ENCODE measurements at places on chromosomes 6 and 20.

GRCh38 chr20:44358776-44359175, 3.3 kb downstream of the HNF4A start:
- DNase-seq, result no peak

- DNase-seq, result no peak
Observed at GRCh38 chr20:49219924-49220831, 962 bp downstream of the DDX27 start.

GRCh38 chr6:26331218-26332073, 33.6 kb upstream of the BTN3A2 start:
- peak; percentile 53 for DNase-seq

DNA sequence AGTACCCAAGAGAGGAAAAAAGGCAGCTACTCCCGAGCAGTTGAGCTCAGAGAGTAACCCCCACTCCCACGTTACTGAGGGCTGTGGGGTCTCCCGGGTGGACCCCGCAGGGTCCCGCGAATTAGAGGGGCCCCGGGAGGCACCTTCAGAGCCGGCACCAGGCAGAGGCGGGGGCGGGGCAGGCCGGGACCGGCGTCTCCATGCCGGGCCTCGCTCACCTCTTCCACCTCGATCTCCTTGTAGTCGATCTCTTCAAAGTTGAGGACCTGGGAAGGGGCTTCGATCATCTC, 381 bp downstream of the MAP3K7 start:
- no peak for DNase-seq

GRCh38 chr6:73123632-73124329, 101.5 kb downstream of the KHDC1L start:
- DNase-seq, result no peak

GRCh38 chr6:8758412-8758811, 323.1 kb upstream of the SLC35B3 start:
- DNase-seq, result no peak

DNA sequence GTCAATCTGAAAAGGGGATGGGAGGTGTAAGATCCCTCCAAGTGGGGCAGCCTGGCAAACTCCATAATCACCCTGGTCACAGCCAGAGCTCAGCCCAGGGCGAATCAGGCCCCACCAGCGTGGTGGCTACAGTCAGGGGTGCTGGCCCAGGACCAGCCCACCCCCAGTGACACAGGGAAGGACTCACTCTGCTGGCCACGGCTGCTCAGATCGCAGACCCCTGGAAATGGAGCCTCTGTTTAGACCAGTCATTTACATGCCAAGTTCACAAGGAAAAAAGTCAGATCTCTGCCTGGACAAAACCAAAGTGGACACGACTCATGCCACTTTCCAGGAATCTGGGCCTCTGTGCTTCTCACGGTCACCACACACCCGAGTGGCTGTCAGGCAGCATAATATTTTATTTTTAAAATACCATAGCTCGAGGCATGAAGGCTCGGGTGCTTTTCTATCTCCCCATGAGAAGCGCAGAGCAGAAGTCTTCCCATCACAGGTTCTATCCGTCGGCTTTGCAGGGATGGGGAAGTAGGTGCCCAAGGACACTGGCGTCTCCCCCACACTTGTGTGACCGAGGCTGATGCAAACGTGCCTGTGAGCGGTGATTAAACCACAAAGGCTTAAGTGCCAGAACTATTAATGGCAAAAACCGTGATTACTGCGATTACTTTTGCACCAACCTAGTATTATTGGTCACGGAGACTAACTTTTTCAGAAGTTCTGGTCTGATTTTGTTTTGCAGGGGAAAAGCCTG, 13.0 kb downstream of the PXDC1 start:
- DNase-seq, result no peak

GRCh38 chr6:35489995-35490791, 6.7 kb downstream of the TEAD3 start:
- DNase-seq, result no peak

DNA sequence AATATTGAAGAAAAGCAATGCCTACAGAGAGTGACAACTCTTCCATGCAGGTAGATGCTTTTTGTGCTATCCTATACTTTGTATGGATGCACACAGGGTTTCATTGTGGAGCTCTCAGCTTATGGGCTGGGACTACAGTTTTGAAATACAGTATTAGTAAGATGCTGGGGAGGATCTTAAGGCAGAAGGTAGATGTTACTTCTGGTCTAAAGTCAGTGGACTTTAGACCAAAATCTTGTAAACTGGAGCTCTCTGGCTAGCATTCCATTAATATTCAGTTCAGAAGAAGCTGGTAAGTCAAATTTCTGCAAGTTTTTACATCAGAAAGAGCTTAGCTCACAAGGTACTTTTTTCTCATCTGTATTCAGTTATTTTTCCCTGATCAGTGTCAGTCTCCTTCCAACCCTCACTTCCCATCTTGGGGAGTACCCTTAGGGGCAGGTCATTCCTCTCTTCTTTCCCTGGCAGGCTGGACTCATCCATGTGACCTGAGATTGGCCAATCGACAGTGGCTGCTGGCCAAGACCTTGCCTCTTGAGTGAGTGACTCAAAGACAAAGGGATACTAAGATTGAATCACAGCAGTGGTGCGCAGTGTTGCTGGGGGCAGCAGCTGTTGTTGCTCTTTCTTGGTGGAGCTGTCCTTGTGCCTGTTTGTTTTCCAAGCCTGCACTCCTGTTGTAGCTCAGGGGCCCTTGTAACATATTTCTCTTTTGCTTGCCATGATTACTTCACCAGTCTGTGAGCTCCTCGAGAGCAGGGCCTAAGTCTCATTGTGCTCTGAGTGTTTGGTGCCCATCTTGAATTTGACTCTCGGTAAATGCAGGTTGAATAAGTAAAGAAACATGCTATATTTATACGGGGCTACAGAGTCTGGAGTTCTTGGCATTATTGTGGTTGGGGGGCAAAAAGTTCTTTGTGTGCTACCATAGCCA, 2.8 kb upstream of the PHF20 start:
- DNase-seq, result peak; percentile 96

DNA sequence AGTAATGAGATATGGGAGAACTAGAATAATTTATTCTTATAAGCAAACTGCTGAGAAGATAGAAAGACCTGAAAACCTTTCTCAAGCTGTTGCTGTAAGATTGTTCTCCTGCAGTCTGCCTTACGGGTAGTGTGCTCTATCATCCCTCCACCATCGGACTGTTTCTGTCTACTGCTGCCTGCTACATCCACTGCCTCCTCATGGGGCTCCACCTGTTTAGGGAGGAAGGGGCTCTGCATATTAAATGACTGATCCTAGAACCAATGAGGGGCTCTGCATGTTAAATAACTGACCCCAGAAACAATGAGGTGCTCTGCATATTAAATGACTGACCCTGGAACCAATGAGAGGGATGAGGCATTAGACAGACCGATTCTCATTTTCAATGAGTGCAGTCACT, 654.6 kb downstream of the KIF16B start:
- DNase-seq, result no peak

DNA sequence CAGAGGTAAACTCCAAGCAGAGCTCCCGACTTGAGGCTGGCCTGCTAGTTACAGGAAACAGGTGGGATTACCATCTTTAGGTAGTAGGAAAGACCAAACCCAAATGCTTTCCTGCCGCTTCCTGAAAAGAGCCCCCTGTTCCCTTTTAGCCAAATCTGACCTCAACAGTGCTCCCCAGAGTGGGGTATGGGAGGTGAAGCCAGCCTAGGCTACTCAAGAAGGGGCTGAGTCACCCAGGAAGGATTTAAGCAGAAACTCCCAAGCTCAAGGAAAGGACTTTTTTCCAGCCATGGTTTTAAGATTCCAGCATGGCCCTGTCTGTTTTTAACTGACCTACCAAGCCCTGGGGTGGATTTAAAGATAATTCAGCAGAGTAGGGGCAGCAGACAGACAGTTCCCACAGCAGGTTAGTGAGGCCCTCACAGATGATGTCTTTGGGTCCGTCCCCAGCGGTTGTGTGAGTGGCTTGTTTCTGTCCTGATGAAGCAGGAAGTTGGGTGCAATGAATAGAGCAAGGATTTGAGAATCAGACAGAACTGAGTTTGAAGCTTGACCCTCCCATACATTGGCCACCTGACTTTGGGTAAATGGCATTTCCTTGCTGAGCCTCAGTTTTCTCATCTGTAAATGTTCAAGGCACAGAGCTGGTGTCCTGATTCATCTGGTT, 76.9 kb upstream of the MAFB start:
- DNase-seq, result no peak

DNA sequence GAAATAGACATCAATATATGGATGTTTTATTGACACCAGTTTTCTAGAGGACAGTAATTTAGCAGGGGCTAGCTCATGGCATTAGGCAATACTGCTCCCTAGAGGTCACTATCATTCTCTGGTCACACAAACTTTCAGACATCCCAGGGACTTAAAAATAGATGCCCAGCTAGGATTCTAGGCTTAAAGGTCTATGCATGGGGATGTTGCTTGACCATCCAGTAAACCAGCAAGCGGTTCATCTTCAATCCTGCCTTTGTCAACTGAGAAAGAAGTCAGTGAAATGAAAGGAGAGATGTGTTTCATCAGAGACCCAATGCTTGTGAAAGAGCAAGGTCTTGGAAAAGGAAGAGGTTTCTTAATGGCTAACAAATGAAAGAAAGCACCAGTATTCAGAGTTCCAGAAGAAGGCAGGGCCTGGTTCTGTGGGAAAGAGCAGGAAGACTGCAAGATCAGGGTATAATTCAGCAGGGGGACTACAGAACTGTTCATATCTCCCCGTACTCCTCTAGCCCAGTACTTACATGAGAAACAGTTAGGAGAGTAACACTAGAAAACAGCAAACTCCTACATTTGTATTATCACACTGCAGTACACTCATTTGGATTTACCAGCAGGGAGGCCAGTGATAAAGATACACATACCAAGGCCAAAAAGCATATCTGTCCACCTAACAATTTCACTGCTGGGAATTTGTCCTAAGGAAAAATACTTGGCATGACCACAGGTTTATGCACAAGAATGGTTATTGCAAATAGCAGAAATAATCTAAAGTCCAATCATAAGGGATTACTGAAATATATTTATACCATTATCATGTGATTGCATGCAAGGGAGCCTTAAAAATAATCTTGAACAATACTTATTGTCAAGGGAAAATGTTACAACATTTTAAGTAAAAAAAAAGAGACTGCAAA, 151.4 kb upstream of the LAMA2 start:
- DNase-seq, result peak; percentile 20

GRCh38 chr6:33860706-33861474, 57.1 kb upstream of the MLN start:
- no peak for DNase-seq

DNA sequence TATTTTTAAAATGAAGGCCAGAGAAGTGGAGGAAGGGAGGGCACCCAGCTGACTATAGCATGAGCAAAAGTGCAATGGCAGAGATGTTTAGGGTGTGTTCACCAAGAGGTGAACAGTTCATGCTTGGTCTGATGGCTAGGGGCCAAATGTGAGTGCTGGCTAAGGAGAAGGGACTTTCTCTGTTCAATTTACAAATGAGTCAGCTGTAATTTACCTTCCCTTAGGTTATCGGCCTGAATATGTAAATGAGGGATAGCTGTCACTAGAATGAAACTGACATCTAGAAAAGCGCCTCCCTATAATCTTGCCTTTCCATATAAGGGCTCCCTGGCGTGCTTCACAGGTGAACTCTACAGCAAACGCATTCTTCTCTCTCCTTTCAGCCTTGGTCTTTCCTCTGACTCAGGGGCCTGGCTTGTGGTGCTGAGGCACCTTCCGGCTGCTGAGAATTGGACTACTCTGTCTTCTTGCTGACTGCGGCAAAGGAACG, 114.7 kb upstream of the BACH2 start:
- no peak for DNase-seq

- no peak for DNase-seq
Observed at GRCh38 chr20:62142252-62143080, 728 bp downstream of the PSMA7 start.

DNA sequence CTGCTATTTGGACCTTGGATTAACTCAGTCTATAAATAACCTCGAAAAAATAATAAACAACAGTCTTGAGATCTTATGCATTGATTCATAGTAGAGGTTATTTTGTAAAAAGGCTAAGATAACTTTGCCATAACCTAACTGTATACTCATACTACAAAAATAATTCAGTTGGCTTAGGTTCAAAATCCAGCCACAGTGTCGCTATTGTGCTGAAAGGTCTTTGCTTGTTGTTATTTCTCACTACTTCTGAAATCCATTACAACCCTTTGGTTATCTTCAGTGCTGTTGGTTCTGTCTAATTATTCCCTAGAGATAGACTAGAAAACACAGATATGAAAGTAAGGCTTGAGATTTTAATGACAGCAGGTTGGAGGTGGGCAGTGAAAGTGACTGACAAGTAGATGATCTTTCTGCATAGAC, 74.4 kb downstream of the MKKS start:
- peak; percentile 78 for DNase-seq

DNA sequence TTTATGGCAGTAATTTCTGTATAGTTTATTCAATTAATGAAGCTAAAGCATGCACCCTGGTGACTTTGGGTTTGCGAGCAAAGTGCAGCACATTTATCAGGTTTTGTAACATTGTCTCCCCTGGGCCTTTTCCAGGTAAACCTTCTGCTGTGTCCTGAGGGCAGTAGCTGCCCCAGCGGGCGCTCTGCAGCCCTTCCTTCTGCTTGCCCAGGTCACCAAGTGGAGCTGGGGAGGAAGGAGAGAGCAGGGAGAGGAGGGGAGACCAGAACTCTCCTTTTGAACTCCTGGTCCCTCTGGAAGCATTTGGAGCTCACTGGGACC, 145.6 kb downstream of the DLL1 start:
- no peak for DNase-seq

DNA sequence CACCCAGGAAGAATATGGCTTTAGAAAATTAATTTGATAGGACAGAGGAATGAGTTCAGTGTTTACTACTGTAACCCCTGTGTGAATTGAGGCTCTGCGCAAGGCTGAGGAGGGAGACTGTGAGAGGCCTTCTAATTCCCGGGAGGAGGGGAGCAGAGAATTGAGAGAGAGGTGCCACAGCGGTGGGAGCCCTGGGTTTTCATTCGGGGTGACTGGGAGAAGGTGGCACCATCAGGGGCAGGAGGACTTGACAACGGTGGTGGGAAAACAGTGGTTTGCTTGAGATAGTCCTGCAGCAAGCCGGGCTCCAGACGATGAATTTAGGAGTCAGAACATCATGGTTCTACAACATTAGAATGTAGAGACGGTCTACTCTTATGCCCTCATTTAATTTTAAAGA, 9.2 kb downstream of the DUSP22 start:
- no peak for DNase-seq

DNA sequence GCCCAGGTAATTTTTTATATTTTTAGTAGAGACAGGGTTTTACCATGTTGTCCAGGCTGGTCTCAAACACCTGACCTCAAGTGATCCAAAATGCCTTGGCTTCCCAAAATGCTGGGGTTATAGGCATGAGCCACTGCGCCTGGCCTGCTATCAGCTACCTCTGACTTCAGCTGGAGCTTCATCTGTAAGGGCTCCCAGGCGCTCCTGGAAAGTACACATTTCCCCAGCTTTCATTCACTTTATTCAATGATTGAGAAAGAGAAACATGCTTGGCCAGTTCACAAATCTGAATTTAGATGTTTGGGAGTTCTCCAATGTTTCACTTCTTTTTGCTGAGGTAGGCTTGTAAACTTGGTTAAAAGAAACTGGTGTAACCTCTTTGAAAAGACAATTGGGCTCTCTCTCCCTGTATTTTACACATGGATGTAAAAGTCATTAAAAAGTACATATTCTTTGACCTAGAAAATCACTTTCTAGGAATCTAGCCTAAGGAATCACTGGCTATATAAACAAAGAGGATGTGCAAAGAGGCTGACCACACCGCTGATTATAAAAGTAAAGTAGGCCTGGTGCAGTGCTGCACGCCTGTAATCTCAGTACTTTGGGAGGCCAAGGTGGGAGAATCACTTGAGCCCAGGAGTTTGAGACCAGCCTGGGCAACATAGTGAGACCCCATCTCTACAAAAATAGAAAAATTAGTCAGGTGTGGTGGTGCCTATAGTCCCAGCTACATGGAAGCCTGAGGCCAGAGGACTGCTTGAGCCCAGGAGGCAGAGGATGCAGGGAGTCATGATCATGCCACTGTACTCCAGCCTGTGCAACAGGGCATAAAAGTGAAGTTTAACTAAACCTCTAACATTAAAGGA, 128.9 kb downstream of the BACH2 start:
- DNase-seq, result no peak
